ENCODE measurements at places on chromosomes 5 and 9.

DNA sequence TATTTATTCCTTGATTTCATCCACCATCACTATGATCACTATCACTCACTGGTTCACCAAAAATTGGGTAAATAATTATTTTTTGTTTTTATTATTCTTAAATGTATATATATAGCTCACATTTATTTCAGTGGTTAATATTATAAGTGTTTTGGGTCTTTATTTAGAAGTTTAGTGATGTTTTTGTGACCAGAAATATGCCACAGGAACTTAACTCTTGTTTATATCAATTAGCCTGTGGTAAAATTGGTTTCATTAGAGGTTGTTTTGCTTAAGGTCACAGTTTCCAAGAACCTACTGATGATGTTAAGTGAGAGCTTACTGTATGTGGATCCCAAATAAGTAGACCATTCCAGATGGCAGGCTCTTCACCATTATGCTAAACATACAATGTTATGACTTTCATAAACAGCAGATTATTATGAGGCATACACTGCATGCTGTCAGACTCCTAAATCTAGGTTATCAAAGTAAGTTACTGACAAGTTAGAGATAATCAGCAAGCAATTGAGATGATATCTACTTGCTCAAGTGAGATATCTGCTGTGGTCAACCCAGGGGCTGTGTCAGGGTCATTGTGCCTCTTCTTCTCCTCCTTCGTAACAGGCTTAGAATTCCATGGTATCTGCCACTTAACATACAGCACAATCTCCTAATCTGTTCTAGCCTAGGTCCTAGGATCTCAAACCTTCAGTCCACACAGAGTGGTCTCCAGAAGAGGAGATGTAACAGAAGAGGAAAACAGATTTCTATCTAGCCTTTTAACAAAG is 57.6 kb downstream of the NR3C1 start:
- DNase-seq: no peak

GRCh38 chr9:115115117-115115880 is 2.7 kb downstream of the TNC start:
- DNase-seq: peak; percentile 44

DNA sequence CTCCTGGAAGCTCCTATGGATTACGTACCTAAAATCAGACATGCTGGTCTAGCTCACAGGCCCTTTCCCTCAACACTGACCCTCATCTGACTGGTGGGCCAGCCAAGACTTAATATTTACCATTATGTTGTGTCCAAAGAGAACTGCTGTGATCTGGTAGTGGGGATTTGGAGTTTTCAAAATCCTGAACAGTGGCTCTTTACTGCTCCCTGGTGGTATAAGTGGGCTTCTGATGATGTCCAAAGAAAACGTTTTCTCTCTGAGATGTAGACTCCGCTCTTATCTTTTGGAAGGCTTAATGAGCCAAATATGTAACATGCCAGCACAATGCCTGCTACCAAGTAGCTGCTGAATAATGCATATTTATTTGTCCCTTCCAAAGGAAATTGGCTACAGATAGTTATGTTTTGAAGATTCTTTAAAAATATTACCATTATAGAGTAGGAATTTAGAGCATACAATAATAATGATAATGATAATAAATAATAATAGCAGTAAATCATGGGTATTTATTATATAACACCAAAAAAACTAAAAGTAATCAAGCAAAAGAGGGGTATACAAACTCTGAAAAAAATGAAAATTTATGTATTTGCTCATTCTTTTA is 406.6 kb upstream of the TNC start:
- peak; percentile 77 for DNase-seq

- DNase-seq: no peak
Measured at GRCh38 chr9:86116425-86116824, 17.1 kb upstream of the GOLM1 start.

- DNase-seq: peak; percentile 33
Measured at GRCh38 chr5:83957188-83957587, 236.5 kb upstream of the HAPLN1 start.

GRCh38 chr5:112686675-112687074 is 51.0 kb upstream of the APC start:
- DNase-seq: no peak

GRCh38 chr5:116703941-116704340 is 129.3 kb upstream of the SEMA6A start:
- no peak for DNase-seq

GRCh38 chr9:137452761-137453642 is 6.1 kb downstream of the NSMF start:
- DNase-seq: no peak

DNA sequence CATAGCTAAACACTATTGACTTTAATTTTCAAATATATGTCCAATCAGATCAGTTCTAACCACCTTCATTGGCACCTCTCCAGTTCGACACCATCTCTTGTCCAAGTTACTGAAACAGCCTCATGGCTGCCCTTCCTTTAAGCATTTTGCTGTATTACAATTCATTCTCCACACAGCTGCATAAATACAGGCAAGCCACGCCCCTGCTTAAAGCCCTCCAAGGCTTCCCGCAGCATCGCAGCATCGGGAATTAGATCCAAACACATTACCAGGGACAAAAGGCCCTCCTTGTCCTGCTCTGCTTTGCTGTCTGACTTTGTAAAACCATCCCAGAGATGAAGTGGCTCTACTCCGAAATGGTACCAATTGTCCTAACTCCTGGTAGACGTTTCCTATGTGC is 75.1 kb upstream of the RAI14 start:
- DNase-seq: no peak
